ENCODE measurements at places on chromosomes 7 and 10. TPM values are rescaled to one million over a fixed set of nuclear protein-coding genes. Genes with fewer than 3 reads are reported as not detected.

SFRP4 gene
- under 0.01 TPM for total RNA-seq

NCF1 gene
- not detected for total RNA-seq

GJD4 gene
- total RNA-seq: not detected

PLPP4 gene
- not detected for total RNA-seq

UNCX gene
- total RNA-seq: not detected
